ENCODE measurements at places on chromosomes 11 and 22.
A peak's percentile ranks its signal among the peaks of the same experiment; 100 is the strongest.

DNA sequence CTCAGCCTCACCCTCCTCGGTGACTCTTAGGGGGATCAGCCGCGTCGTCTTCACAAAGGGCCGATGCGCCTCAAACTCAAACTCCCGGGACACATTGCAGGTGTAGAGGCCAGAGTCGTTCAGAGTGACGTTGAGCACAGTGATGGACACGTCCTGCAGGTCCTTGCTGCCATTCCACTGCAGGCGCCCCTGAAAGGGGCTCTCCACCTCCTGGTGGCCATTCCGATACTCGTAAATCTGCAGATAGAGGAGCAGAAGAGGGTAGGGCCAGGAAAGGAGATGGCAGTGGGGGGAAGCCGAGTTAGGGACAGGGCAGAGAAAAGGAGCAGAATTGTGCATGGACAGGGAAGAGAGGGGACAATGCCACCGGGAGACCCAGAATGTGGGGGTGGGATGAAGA lies 12.0 kb downstream of the SCN3B start:
- no peak for DNase-seq

- DNase-seq, result peak; percentile 36
These were observed 511 bp downstream of the PKDREJ start for GRCh38 chr22:46262449-46263215.

DNA sequence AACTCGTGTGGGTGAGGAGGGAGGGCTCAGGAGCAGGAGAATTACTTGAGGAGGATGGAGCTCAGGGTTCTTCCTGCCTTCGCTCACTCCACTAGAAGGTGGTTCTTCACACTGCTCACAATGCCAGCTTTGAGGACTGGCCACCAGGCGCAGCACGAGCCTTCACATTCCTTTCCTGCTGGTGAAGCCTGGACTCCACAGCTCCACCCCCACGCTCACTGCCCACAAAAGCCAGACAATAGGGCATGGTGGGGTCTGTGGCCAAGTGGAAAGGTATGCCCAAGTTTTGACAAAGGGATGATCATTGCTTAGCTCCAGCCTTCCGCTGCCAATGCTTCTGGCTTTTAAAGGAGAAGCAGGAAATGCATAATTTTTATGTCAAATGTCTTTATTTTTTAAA lies 58.0 kb upstream of the FADD start:
- no peak for DNase-seq

- DNase-seq, result peak; percentile 73
These were observed 111.2 kb downstream of the MRTFA start for GRCh38 chr22:40525250-40525884.

DNA sequence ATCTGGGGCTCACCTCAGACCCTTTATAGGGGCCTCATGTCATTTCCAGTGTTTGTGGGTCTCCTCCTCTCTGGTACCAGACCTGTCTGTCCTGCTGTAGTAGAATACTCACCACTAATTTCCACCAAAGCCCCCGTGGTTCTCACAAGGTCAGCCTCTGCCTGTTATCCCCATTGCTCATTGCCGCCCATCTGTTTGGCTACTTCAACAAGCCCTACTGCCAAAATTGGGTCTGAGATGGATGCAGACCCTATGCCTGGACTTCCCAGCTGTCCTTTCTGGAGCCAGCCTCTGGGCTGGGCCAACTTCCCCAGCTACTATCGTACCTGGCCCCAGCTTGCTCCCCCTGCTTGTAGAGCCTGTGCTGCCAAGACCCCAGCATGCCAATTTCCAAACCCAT lies 152.1 kb upstream of the ISX start:
- no peak for DNase-seq

DNA sequence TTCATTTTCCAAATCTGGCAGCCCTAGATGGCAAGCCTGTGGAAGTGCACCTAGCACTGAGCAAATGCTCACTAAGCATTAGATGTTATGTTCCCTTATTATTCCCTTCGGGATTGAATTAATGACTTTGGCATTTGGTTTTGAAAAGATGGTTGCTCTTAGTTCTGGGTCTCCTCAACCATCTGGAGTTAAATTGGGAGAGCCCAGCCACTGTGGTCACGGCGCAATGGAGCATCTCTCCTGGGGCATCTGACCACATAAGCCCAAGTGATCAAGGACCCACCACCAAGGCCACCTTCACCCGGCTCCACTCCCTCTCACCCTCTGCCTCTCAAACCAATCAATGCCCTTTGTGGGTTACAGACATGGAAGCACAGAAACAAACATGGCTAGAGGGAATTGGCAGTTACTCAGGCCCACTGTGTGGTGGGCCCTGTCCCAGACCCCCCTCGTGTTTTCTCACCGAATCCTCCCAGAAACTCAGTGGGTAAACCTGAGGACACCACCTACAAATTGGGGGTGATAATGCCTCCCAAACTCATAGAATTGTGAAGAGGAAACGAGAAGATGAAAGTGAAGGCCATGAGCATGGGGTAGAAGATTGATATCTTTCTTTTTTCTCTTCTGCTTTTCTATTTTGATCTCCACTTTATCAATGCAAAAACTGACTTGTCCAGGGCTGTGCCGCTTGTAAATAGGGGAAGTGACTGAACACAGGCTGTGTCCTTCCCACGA lies 52.2 kb downstream of the IRAG1 start:
- DNase-seq, result no peak

DNA sequence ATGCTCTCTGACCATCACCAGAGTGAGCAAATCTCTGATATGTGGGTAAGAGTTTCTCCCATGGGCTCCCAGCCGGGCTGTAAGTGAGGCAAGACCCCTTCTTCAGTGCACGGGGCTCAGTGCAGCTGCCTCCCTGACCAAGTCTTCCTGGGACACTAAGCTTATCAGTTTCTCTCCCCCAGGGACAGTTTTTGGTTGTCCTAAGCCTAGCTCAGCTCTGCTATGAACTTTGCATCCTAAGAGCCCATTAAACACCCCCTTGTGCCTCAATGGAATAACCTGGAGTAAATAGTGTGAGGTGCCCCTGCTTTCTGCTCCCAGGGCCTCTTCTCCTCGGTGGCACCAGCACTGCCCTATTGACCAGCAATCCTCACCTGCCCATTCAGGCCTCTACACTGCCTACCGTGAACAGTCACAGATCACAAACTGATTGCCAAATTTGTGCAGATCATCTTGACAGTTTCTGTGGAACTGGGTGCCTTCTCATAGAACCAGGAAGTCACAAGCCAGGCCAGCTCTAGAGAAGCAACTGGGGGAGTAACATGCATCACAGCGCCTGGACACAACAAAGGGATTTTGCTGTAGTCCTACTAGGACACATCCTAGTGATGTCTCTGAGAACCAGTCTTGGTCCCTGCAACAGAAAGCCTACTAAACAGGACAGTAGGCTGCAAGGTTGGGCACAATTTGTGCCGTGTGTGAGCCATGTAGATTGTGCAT lies 19.5 kb upstream of the IGLL5 start:
- no peak for DNase-seq

DNA sequence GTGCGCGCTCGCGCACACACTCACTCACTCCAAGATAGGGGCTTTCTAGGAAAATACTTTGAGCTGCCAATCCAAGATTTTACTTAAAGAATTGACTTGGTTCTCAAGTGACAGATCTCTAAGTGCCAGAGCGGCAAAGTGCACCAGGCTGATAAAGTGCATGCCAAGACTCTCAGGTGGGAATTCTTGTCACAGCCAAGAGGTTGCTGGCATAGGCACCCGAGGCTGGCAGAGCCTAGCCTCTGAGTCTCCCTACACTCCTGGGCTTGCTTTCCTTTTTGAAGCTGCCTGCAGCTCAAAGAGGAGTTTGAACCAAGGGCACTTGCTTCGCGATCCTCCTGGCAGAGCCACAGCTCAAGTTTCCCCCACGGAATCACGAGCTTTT lies 2.5 kb upstream of the ADM start:
- no peak for DNase-seq

GRCh38 chr11:31764261-31764660 lies 46.9 kb downstream of the PAX6 start:
- DNase-seq, result no peak

DNA sequence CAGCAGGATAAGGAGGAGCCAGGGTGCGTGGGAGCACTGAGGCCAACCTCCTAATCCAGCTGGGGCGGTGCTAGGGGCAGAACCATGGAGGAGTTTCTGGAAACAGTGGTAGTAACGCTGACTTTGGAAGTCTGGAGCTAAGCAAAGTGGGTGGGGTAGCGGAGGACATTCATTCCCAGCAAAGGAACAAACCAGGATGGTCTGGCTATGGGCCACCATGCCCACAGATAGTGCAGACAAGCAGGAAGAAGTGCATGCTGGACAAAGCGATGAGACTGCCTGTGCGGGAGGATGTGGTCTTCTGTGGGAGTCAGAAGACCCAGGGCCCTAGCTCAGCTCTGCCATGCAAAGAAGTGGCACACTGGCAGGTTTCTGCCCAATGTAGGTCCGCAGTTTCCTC lies 71.6 kb upstream of the CSNK2A3 start:
- DNase-seq, result no peak

DNA sequence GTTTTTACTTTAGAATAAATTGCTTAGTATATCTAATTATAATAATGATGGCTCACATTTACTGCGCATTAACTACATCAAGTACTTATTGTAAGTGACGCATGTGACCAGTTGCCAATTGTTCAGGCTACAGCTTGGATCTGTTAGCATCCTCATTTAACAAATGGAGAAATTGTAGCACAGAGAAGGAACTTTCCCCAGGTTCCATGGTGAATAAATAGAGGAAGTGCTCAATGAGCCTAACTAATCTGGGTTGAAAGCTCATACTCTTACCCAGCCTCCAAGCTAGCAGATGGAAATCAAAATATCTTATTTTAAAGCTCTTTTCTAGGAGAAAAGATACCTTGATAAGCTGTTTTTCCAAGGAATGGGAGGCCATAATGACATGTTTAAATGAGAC lies 19.8 kb downstream of the MMP27 start:
- DNase-seq, result no peak

GRCh38 chr11:44689265-44689664 lies 37.5 kb upstream of the TSPAN18 start:
- no peak for DNase-seq

GRCh38 chr11:70159627-70160570 lies 43.2 kb upstream of the FADD start:
- DNase-seq, result no peak

DNA sequence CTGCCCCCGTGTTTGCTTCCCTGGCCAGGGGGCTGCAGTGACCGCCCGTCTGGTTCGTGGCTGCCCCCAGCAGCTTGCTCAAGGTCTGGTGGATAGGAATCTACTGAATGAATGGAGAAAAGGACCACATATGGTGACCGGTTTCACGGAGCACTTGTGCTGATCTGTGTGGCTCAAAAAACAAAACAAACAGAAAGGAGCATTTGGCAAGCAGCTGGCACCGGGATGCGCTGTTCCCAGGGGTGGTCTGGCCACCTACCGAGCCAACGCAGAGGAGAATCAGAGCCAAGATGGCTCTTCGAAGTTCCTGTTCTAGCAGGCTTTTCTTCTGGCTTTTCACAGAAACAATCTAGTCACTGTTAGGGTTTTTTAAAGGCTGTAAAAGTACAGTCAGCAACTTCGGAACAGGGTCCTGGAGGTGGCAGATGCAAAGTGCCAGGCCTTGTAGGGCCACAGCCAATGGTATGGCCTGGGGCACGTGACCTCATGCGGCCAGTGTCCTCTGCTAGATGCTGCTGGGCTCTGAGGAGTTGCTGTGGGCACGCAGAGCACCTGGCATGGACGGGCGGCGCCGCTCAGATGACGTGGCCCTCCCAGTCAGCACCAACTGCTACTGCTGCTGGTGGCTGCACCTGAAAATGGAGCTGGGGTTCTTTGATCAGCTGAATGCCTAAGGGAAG lies 27.3 kb upstream of the PACSIN2 start:
- no peak for DNase-seq

GRCh38 chr11:46216019-46216764 lies 61.3 kb upstream of the CREB3L1 start:
- DNase-seq, result no peak

- DNase-seq, result no peak
These were observed 17.9 kb upstream of the PRAME start for GRCh38 chr22:22576989-22577427.
